H4 (cell line): ENCODE measurements at places on chromosomes 1 and 21. TPM values are rescaled to one million over a fixed set of nuclear protein-coding genes. Genes with fewer than 3 reads are reported as not detected.

ACTA1 gene
- not detected in 2 replicates for total RNA-seq

BCAN gene
- total RNA-seq, result 0.06 TPM in 1 of 2 replicates, not detected in the other

DNA sequence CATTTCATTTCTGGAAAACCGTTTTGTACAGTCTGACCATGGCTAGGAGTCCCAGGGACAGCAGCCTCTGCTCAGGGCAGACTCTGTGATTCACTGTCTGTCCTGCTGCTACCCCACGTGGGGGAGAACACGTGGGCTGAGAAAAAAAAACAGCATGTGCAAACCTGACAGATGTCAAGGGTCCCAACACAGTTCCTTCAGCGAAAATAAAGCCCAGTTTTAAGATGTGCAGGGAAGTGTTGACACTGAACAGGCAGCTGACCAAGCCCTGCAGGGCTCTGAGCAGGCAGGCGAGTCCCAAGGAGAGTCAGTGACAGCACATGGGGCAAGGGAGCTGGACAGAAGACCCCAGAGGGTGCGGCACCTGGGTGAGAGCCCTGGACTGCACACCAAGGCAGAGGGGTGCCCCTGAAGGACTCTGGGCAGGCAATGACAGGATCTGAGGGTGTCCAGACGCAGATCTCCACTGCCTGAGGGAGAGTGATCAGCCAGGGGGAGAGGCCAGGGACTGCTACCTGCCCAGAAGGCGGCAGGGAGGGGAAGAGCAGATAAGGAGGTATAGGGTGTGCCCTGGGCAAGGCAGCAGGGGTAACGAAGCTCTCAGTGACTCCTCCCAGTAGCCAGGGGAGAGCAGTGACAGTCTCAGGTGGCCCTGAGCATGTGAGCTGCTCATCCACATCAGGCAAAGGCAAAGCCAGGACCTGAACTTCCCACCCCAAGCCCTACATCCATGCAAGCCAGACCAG, 5.1 kb upstream of the SPATC1L start:
- peak; percentile 6 for DNase-seq

DNA sequence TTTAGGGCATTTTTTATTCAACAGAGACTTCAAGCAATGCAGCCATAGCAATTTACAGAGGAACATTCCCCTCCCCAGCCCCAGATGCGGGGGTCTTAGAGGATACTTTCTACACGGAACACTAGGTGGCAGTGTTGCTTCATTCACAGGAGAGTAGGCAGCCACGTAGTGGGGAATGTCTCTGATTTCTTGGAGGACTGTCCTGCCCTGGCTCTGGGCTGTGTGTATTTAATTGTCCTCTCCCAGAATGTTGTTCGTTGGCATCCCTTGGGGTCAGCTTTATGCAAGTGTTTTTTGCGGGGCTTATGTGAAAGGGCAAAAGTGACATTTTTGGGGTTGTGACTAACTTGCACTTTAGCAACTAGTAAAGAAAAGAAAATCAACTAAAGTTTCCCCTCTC, 96.9 kb downstream of the PAPPA2 start:
- peak; percentile 64 for DNase-seq

DNA sequence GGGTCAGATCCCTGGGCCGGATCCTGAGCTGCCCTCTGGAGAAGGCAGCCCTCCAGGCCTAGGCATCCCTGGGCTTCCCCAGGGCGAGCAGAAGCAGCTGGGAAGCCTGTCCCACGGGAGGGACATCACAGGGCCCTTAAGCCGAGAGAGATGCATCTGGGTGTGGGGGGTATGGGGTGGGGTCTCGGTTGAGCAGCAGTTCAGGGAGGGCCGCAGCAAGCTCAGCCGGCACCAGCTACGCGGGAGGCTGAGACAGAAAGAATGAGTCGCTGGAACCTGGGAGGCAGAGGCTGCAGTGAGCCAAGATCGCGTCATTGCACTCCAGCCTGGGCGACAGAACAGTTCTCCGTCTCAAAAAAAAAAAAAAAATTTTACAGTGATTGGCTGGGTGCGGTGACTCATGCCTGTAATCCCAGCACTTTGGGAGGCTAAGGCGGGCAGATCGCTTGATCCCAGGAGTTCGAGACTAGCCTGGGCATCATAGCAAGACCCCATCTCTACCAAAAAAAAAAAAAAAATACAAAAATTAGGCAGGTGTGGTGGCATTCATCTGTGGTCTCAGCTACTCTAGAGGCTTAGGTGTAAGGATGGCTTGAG, 37.7 kb downstream of the RRP1 start:
- DNase-seq, result peak; percentile 57

GRCh38 chr1:117114877-117115276, 6.7 kb downstream of the TRIM45 start:
- no peak for DNase-seq

GRCh38 chr1:36168514-36168913, 12.6 kb downstream of the MAP7D1 start:
- no peak for DNase-seq

DNA sequence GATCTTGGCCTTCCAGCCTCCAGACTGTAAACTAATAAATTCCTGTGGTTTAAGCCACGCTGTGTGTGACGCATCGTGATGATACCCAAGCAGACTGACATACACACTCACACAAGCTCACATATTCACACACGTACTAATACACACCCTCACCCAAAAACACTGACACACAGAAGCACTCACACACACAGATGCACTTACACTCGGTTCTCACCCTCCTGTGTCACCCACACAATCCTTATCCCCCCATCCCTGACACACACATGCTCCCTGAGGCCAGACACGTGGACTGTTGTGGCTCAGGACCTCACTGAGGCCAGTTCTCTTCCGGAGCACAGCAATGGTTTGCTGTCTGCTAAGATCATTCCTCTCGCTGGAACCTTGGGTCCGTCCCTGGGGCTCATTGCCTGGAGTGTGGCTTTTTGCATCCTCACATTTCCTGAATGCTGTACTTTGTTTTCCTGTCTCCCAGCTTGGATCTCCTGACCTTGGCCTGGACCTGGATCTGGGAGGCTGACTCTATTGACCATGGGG, 76.9 kb upstream of the LYST start:
- DNase-seq, result peak; percentile 87

GRCh38 chr1:198330982-198331615, 174.3 kb downstream of the NEK7 start:
- no peak for DNase-seq

DNA sequence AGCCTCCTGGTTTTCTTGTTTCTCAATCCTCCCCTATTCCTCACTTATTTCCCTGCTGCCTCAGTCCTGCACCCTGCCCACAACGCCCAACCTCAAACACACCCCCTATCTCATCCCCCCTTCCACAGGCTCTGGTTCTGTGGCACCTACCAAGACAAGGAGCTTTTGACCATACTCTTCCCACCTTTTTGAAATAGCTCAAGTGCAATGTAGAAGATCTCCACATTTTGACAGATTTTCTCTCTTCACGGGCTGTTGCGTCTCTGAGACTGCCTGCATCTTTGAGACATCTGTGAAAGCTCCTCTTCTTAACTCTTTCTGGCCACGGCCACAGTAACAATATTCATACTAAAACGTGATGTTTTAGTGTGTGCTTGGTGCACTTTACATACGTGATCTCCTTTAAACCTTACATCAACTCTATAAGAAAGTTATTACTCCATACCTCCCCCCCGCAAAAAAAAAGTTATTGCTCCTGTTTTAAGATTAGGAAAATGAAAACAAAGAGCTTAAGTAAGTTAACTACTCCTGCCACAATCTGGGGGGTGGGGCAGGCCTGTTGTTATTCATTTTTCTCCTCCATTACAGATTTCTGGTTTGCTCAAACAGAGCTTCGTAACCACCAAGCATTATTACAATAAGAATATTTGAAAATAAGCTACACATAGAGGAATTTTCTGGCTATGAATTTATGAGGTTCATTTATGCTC, 1.8 kb upstream of the SERBP1 start:
- no peak for DNase-seq
